Left ventricle myocardium inferior (tissue), 1 donor: ENCODE measurements at places on chromosomes 5 and 9.

DNA sequence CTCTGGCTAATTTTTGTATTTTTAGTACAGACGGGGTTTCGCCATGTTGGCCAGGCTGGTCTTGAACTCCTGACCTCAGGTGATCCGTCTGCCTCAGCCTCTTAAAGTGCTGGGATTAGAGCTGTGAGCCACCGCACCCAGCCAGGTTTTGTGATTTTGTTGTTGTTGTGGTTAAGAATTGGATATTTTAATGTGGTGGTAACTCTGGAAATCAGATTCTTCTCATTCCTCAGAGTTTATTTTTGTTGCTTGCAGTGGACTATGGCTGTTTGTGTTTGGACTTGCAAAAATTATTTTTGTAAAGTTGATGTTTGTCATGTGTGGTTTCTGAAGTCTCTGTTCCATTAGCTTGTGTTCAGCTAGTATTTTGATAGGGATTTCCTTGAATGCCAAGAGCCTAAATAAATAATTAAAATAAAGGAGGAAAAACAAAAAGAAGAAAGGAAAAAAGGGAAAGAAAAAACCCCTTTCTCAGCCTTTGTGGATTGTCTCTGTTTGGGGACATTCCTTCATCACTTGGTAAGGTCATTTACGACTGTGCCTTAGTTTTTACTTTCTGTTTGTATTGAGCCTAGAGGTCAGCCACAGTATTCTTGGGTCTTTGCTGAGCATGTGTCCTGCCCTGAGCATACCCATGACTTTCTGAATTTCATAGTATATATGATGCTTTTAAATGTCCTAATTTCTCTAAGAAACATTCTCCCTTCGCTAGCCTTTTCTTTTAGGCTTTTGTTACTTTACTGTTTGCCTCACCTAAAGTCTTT, 37.3 kb downstream of the PBX3 start:
- no peak for DNase-seq

- no peak for DNase-seq
These were observed 46.5 kb downstream of the IRF1 start for GRCh38 chr5:132444061-132444460.

DNA sequence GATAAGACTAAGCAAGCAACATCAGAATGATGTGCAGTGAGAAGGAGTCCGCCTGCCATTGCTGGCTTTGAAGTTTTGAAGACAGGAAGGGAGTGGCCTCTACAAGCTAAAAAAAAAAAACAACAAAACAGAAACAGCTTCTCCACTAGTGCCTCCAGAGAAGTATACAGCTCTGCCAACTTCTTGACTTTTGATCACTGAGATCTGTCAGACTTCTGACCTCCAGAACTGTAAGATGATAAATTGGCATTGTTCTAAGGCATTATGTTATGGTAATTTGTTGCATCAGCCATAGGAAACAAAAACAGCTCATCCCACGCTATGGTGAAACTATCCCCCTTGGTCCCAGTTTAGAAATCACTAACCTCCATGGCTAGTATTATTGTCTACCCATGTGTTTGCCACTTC, 131.0 kb upstream of the VCAN start:
- no peak for DNase-seq

- no peak for DNase-seq
These were observed 43.2 kb upstream of the PRSS3 start for GRCh38 chr9:33752130-33752637.

DNA sequence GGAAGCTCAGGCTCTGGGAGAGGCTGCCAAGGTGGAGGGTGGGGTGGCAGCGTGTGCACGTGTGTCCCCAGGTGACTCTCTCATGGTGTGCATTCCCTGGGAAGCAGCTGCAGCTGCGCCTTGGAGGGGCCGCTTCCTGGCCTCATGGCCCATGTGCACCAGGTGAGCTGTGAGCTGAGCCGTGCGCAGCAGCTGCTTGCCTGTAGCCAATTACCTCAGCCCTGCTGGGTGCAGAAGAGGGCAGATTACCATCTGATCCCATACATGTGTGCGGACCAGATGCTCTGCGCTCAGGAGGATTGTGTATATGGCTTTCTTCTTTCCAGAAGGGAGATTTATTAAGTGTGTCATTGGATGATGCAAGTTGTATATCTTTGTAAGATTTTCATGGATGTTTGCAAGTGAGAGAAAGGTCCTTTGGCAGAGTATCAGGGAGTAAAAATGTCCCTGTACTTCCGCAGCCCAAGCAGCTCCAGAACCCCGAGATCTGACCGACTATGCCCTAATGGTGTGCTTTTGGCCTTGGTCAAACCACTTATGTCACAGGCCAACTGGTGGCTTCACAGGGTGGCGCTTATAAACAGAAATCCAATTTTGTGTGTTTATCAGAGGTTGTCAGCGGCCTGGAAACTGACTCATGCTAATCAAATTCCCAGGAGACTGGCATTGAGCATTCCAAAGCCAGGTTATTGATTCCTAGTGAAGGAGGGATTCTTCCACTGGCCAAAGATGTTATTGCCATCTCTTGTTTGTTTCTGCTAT, 229.3 kb downstream of the GOLPH3 start:
- no peak for DNase-seq
